ENCODE measurements at places on chromosomes 3 and 15.

GRCh38 chr3:95738045-95738444 lies 1076.3 kb upstream of the EPHA6 start:
- no peak for DNase-seq

DNA sequence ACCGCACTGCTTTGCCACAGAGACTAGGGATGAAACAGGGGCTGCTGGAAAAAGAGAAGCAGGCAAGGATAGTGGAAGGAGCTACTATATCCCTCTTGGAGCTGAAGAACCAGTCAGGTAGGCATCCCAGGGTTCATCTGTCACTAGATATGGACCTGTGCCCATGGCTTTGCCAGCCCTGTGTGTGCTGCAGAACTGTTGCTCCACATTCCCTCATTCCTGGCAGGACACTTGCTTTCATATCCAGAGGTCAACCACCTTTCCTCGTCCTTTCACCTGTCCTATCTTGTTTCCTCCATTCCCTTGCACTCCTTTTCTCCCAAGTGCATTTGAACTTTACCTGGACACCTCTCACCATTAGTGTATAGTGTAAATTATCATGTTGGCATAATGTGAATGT lies 12.0 kb downstream of the SNRK start:
- DNase-seq = no peak

DNA sequence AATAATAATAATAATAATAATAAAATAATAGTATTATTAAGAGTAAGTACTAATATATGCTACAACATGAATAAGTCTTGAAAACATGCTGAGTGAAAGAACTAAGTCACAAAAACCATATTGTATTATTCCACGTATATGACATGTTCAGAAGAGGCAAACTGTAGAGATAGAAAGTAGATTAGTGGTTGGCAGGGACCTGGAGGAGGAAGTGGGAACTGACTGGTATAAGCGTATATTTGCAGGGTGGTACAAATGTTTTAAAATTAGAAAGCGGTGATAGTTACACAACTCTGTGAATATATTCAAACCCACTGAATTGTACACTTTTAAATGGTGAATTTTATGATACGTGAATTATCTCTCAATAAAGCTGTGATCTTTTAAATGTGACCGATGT lies 32.8 kb downstream of the LRRK1 start:
- DNase-seq = no peak

DNA sequence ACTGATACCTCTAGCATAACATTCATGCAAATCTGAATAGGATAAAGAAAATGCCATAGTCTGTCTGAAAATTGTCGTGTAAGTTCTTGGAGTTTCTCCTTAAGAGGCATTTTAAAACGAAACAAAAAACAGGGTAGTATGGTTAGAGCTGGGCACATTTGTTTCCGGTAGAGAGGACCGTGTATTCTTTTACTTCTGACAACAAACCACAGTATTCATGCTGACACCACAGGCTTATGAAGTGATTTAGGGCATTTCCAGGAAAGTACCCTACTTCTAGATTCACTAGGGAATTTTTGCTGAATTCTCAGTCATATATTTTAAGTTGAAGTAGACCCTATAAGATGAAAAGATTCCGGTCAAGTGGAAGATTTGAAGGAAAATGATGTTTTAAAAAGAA lies 541.3 kb downstream of the UNC13C start:
- no peak for DNase-seq

GRCh38 chr3:192063570-192063969 lies 602.6 kb downstream of the PYDC2 start:
- DNase-seq = no peak

- no peak for DNase-seq
Measured at GRCh38 chr3:100641471-100642032, 32.2 kb downstream of the ADGRG7 start.

GRCh38 chr3:45983770-45984169 lies 11.9 kb downstream of the FYCO1 start:
- no peak for DNase-seq

GRCh38 chr3:123779655-123780231 lies 104.4 kb downstream of the MYLK start:
- no peak for DNase-seq

DNA sequence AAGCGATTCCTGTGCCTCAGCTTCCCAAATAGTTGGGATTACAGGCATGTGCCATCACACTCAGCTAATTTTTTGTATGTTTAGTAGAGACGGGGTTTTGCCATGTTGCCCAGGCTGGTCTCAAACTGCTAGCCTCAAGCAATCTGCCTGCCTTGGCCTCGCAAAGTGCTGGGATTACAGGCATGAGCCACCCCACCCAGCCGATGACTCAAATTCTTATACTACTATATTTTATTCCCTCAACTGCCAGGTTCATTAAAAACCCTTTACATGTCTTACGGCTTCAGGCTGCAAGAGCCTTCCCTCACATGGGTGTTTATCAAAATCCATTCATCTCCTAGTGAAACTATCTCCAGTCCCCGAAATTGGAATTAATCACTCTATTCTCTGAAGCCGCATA lies 63.4 kb downstream of the CBLB start:
- DNase-seq = no peak

DNA sequence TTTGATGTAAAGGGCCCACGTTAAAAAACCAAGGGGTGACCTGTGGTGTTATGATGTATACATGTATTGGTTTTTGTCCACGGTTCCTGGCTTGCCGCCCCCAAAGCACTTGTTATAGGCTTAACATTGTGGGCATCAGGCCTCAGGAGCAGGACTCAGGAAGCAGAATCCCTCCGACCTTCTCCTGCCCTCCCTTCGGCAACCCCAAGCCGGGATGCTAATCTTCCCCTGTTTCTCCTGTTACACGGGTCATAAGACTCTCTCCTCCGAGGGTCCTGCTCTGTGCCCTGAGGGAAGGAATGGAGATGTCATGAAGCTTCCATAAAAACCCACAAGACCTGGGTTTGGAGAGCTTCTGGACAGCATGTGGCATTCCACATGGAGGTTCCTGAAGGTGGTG lies 48.8 kb downstream of the RPLP1 start:
- no peak for DNase-seq

DNA sequence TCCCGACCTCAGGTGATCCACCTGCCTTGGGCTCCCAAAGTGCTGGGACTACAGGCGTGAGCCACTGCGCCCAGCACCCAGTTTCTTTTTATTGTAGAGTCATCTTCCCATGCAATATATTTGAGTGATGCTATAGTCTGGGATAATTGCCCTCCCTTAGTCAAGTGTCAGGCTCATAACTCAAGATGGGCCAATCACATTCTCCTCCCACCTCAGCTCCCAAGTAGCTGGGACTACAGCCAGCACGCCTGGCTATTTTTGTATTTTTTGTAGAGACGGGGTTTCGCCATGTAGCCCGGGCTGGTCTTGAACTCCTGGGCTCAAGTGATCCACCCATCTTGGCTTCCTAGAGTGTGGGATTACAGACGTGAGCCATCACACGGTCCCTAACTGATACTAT lies 15.2 kb upstream of the PTPN9 start:
- DNase-seq = no peak

Measured in DMS79 (cell line).